Caki2 (cell line): ENCODE measurements at places on chromosomes 2 and 18. TPM values are rescaled to one million over a fixed set of nuclear protein-coding genes. Genes with fewer than 3 reads are reported as not detected.

Gene UGT1A4
- 0.10 and 3.3 TPM in 2 replicates for total RNA-seq

- DNase-seq, result no peak
Measured at GRCh38 chr18:13221869-13222855, 3.6 kb downstream of the LDLRAD4 start.

GRCh38 chr2:222310747-222311318 lies 12.0 kb upstream of the PAX3 start:
- DNase-seq, result no peak

DNA sequence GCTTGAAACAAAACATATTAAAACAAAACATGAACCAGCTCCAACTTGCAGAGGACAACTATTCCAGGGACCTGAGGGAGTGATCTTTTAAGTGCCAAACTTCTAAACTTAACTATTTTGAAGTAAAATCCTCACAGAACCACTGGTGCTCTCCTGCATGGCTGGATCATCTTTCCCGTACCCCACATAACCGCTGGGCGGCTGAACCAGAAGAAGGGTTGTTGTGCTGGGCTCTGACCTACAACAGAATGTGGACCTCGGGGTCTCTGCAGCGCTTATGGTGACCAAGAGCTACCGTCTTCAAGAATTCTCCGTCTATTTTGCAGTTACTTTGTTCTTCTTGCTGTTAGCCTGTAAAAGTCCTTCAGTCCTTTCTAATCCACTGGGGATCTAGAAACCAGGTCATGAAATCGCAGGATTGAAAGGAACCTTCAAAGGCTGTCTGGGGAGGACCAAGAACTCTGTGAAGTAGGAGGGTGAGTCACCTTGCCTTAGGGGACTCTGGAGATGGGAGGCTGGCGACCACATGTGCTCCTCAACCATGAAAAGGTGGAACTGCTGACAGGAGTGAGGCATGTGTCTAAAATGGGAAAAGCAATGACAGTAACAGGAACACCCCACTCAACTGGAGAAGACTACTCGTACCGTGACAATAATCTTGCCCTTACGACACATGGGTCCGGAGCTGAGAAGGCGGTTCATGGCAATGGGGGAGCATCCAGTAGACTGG lies 46.6 kb downstream of the HDLBP start:
- no peak for DNase-seq

DNA sequence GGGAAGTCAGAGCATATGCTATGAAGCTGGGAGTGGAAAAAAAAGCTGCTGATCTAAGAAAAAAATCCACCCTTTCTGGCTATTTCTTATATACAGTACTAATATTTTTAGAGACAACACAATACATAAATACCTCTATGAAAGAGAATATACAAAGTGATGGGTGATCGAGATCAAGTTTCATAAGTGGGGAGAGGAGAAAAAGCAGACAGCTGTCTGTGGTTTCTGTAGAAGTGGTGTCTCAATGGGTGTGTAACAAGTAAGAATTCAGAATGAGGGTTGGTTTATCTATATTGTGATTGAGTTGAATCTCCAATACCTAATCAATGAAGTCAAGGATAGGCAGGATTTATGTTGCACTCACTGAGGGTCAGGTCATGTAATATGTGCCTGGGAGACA lies 191.0 kb downstream of the HNMT start:
- DNase-seq, result no peak

DNA sequence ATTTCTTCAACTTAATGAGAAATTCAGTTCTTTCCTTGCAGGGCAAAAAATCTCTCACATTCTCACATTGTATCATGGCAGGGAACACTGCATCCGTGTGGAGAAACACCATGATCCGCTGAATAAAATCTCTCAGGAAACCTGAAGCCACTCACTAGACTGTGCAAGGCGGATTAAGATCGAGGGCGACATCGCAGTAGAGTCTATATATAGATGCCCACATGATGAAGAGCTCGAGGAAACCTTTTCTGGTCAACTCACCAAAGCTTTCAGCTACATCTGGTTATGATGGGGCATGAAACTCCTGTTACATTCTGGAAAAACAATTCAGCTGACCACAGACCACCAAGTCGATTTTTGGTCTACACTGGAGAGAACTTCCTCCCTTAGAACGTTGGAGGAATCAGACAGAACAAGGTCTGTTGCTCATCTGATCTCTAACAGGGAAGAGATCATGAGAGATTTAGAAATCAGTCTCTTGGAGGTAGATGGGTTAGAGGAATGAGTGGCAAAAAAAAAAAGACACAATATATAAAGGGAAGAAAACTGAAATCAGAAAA lies 162.9 kb upstream of the ZNF516 start:
- no peak for DNase-seq

DNA sequence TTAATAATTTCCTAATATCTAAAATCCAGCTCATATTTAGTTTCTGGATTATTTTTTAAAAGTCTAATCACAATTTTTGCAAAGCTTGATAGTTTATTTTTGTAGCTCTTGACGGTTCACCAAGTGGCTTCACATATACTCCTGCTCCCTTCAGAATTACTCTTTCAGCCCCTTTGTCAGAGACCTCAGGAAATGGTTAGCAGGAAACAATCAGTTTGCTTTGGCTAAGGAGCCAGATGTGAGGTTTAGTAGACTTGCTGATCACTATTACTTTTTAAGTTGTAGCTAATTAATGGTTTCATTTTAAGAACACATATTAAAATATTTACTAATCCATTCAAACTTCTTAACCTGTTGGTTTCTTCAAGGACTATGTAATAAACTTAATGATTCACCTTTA lies 2.3 kb downstream of the RBBP8 start:
- DNase-seq, result no peak

GRCh38 chr18:45978084-45978483 lies 11.0 kb upstream of the EPG5 start:
- no peak for DNase-seq

- DNase-seq, result no peak
Measured at GRCh38 chr18:3012136-3013023, 564 bp downstream of the LPIN2 start.

Gene SIX3
- not detected in 2 replicates for total RNA-seq

DNA sequence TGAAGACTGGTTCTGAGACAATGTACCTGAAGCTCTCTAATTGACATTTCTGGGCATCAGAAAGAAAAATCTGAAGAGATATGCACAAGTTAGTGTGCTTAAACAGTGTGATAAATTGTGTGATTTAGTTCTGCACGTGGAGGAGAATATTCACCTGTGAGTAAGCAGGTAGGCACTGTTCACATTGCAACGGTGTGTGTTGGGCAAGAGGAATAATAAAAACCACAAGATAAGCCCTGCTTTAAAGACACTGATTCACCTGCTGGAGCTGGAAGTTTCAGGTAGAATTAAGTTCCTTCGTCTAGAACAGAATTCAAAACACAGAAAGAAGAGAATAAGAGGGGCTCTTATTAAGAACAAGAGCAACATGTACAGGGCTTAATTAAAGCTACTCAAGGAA lies 864.3 kb upstream of the SOX11 start:
- DNase-seq, result no peak

DNA sequence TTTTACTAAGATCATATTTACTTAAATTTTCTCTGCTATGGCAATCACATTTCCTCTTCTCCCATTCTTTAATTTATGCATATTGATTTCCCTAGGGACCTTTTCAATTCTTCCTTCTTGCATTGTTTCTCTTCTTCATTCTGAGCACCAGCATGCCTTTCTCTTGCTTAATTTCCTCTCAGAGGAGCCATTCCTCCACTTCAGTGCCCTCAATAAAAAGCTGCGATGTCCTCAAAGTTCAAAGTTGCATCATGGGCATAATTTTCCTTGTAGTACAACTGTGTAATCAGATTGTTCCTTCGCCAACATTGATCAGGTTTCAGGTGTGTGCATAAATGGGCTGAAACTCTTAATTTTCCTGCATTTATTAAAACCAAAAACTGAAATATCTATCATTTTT lies 21.8 kb upstream of the CD226 start:
- DNase-seq, result no peak

Gene COLEC11
- total RNA-seq, result 5.2 TPM in 1 of 2 replicates, not detected in the other

Gene ALPP
- not detected in 2 replicates for total RNA-seq

Gene FSHR
- total RNA-seq, result not detected in 2 replicates

Gene RAB17
- 0.20 TPM in 1 of 2 replicates, not detected in the other for total RNA-seq

GRCh38 chr2:53212576-53212975 lies 555.0 kb upstream of the CHAC2 start:
- DNase-seq, result no peak

Gene GNAL
- 3.5 and 10.6 TPM in 2 replicates for total RNA-seq

GRCh38 chr2:151251012-151251411 lies 10.7 kb downstream of the RBM43 start:
- no peak for DNase-seq

DNA sequence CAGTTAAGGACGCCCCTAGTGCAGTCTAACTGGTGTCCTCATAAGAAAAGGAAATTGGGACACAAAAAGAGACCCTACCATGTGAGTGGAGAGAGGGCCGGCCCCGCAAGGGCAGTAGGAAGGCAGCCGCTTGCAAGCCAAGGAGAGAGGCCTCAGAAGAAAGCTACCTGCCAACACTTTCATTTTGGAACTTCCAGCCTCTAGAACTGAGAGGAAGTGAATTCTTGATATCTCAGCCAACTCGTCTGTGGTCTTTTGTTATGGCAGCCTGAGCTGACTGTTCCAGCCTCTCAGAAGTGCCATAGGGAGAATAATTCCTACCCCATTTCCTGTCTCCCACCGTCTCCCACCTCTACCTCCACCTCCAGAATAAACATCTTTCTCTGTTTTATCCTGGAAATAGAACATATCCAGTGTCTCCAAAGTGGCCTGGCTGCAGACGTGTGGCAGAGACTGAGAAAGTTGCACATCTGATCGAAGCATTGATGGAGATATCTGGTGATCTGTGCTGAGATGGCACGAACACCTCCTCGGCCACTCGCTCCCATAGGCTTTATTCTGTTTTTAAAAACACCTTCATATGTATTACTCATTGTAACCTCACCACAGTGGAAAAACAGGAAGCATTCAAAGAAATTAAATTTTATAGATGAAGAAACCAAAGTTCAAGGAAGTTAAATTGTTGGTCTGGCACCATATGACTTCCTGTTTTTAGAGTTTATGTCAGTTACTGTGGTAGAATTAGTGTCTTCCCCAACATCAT lies 39.5 kb upstream of the MARCO start:
- no peak for DNase-seq

- DNase-seq, result no peak
Measured at GRCh38 chr2:238145851-238146250, 7.4 kb downstream of the KLHL30 start.

- DNase-seq, result no peak
Measured at GRCh38 chr18:13621886-13622619, 104.3 kb downstream of the FAM210A start.

Gene UGT1A1
- total RNA-seq, result 6.9 and 10.4 TPM in 2 replicates

- no peak for DNase-seq
Measured at GRCh38 chr2:134333646-134334189, 79.8 kb downstream of the MGAT5 start.

DNA sequence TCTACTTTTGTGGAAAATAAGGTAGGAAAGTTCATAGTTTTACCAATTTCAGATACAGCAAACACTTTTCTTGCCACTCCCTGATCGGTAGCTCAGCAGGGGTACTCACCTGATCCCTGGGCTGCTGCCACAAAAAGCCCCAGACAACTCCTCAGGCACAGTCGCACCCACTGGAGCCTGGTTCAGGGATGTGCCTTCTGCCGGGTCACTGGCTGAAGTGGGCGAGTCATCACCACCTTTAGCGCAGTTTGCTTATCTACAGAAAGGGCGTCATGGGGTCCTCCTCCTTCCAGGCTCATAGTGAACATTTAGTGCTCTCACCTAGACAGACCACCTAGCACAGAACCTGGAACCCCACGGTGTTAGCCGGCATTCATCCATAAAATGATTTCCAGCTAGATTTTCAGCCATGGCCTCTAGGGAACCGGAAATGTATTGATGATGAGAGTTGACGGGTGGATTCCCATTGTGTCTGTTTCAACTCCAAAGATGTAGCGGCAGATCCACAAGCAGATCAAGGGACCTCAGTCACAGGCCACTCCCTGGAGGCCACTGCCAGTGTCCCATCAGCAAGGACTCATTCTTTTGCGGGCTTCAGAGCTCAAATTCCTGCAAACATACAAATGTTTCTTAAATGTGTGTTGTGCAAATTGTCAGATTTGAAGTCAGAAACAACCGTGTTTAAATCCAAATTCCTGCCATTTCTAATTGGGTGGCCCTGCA lies 408.4 kb upstream of the SALL3 start:
- DNase-seq, result no peak

Gene PRKAG3
- not detected in 2 replicates for total RNA-seq

DNA sequence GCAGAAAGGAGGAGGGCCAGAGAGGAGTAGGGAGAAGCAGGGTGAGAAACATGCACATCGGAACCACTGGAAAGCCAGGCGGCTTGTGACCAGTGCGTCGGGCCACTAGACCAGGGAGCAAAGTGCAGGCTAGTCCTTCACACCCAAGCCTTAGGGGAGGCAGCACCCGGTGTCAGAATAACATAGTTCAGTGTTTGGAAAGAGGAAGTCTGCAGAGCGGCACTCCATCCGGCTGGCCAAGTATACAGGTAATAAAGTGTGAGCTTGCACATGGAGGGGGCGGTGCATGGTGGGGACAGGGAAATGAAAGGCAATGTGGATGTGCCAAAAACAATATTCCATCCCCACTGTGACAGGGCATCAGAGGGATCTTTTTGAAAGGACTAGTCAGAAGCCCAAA lies 69.7 kb downstream of the ZNF521 start:
- no peak for DNase-seq

DNA sequence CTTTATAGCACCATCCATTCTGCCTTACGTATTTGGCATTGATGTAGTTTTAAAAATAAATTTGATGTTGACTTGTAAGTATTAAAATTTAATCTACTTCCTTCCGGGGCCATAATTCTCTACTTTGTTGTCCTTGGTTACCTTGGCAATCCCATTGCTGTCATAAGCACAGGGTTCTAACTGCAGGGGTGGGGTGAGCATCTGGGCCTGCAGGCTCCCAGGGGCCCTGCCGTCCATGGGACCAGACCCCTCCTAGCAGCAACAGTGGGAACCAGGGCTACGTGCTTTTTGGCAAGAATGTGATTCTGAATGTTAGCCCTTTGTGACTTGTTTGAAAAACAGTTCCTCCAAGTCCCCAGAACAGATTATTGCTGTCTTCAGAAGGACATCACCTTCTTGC lies 4.9 kb downstream of the ASAP2 start:
- no peak for DNase-seq

DNA sequence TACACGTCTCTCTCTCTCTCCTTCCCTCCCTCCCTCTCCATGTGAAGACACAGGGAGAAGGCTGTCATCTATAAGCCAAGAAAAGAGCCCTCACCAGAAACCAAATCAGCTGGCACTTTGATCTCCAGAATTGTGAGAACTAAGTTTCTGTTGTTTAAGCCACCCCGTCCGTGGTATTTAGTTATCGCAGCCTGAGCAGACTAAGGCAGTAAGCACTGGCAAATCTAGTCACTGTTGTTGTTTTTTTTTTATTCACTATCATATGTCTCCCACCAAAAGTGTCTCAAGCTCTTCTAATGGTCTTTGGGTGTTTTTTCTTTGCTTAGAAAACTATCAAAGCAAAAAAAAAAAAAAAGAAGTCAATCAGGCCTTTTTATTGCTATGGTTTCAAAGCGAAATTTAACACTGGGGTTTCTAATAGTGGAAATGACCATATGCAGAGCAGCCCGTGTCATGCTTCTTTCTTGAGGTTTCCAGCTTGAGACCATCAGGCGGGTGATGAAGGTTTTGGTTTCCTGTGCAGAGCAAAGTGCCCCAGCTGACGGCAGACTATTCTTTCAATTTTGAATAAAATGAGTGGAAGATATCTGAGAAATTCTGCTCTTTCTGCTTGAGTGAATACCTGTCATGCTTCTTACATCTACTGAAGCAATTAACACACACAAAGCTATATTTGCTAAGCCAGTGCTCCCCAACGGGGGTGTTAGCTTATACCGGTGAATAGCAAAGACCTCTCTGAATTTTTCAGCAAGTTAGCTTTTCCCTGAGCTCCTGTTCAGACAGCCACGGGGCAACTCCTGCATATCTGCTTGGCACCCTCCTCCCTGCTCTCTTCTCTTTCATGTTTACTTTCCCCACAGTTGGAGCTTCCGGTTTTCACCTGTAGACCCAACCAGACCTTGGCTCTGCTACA lies 394.1 kb upstream of the ATP5MC3 start:
- no peak for DNase-seq
